ENCODE measurements at places on chromosomes 11 and 22.

GRCh38 chr11:84289381-84289906, 1003.3 kb upstream of the CCDC90B start:
- DNase-seq, result no peak

- DNase-seq, result no peak
Observed at GRCh38 chr11:66014804-66015453, 3.1 kb downstream of the CST6 start.

- no peak for DNase-seq
Observed at GRCh38 chr11:124725719-124726105, 14.0 kb upstream of the NRGN start.

DNA sequence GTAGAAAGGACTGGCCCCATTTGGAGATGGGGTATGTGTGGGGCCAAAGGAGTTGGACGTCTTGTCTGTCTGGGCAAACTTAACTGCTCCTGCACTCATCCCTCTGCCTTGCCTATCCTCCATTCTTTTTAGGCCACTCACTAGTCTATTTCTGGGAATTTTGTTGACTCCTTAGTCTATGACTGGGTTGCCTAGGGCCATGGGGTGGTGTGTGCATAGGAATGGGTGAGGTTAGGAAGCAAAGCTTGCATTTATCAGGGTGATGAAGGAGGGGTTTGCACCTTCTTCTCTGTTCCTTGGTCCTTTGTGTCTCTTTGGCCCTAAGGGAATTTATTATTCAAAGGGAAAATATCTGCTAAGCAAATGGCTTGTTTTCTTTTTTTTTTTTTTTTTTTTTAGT, 80.9 kb upstream of the OR9Q1 start:
- DNase-seq, result no peak

GRCh38 chr11:12444601-12445000, 67.2 kb downstream of the PARVA start:
- DNase-seq, result no peak

DNA sequence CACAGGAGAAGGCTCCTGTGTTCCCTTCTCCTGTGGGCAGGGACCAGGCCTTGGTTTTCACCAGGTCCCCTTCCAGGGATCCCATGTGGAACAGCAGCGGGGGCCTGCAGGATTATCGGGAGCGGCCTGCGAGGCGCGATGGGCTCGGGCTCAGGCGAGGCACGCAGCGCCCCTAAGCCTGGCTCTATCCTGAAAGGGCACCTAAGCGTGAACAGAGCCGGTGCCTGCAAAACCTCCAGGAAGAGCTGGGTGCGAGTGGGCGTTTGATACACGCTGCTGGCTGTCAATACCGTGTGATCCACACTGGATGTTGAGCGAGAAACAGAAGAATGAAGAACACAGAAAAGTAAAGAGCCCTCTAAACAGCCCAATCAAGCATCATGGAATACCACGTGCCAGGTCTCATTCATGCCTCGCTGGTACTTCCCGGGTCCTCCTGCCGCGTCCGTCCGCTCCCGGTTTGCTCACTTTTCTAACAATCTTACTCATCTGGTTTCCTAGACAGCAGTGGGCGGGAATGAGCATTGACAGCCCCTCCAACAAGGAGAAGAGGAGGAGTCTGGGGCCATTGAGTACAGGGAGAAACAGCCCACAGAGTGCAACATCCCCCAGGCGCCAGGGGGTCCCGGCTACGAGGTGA, 12.5 kb downstream of the OSBPL5 start:
- DNase-seq, result no peak

- no peak for DNase-seq
Observed at GRCh38 chr22:27064386-27064785, 407.0 kb downstream of the MIAT start.

- no peak for DNase-seq
Observed at GRCh38 chr11:110253525-110253924, 42.9 kb downstream of the RDX start.

DNA sequence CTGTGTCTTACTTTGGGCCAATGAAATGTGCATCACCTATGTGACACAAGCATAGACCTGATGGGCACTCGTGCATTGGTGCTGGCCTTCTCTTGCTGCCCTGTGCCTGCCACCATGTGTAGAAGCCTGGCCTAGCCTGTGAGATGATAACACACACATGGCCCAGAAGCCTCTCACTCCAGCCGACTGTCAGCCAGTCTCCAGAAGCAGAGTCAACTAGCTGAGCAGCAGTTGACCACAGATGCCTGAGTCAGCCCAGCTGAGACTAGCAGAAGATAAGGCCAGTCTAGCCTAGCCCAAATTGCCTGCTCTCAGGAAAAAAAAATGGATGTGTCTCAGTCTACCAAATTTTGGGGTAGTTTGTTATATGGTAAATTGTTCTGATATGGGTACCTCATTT, 46.2 kb downstream of the CSNK2A3 start:
- no peak for DNase-seq

- DNase-seq, result no peak
Observed at GRCh38 chr22:39363751-39364515, 14.1 kb downstream of the SYNGR1 start.

All from COR-L47 (cell line).